D341Med (cell line): ENCODE measurements at places on chromosomes 1 and 21.

DNA sequence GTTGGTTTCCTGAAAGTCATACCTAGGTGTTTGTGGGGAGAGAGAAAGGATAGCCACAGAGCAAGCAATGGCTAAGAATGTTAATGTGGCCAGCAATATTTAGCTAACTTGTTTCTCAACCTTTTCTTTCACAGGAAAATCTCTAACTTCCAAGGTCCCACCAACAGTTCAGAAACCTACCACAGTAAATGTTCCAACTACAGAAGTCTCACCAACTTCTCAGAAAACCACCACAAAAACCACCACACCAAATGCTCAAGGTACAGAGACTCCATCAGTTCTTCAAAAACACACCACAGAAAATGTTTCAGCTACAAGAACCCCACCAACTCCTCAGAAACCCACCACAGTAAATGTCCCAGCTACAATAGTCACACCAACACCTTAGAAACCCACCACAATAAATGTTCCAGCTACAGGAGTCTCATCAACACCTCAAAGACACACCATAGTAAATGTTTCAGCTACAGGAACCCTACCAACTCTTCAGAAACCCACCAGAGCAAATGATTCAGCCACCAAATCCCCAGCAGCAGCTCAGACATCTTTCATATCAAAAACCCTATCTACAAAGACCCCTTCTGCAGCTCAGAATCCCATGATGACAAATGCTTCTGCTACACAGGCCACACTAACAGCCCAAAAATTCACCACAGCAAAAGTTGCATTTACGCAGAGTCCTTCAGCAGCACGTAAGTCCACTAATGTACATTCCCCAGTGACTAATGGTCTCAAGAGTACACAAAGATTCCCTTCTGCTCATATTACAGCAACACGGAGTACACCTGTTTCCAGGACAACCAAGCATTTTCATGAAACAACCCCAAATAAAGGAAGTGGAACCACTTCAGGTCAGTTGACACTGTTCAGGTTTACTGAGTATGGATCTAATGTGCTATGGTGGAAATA lies 15.3 kb downstream of the CD55 start:
- DNase-seq, result no peak

DNA sequence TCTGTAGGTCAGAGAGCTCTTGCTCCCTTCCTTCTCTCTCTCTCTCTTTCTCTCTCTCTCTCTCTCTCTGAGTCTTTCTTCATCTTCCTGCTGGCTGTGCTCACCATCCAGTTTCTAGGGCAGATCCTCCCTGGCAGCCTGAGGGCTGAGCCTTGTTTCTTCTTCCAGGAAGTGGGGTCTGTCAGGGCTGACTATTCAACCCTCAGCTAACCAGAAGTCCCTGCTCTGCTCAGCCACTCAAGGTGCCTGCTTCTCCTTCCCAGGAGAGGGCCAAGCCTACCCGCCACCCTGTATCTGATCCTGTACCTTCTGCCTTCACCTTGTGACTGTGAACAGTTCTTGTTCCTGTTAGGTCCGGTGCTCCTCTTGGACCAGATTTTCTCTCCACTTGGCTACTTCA lies 107.6 kb upstream of the ETV3 start:
- no peak for DNase-seq

GRCh38 chr1:41917835-41918449 lies 780 bp downstream of the HIVEP3 start:
- peak; percentile 71 for DNase-seq

- no peak for DNase-seq
Observed at GRCh38 chr1:85427849-85428248, 37.1 kb downstream of the DDAH1 start.

DNA sequence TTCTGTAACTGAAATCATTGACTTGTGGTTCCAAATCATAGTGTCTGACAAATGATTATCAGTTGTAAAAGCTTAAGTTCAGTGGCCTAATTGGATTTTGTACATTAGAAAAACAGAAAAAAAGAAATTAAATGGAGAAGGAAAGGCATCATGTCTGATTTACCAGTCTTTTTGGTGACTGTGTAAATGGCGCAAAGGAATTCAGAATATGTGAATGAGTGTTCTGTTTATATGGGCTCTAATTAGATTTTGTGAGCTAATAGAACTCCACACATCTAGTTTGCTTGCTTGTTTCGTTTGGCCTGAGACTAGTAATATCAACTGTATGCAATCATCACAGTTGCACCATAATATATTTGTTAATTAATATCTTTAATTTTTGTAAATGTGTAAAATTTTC lies 151.7 kb downstream of the PLA2G4A start:
- no peak for DNase-seq

GRCh38 chr21:33674226-33674625 lies 31.9 kb downstream of the ITSN1 start:
- DNase-seq, result no peak

- no peak for DNase-seq
Observed at GRCh38 chr1:185398599-185398998, 81.6 kb upstream of the IVNS1ABP start.

- no peak for DNase-seq
Observed at GRCh38 chr1:217072926-217073325, 349.7 kb upstream of the ESRRG start.

GRCh38 chr1:27621051-27621920 lies 13.7 kb downstream of the FGR start:
- DNase-seq, result no peak

DNA sequence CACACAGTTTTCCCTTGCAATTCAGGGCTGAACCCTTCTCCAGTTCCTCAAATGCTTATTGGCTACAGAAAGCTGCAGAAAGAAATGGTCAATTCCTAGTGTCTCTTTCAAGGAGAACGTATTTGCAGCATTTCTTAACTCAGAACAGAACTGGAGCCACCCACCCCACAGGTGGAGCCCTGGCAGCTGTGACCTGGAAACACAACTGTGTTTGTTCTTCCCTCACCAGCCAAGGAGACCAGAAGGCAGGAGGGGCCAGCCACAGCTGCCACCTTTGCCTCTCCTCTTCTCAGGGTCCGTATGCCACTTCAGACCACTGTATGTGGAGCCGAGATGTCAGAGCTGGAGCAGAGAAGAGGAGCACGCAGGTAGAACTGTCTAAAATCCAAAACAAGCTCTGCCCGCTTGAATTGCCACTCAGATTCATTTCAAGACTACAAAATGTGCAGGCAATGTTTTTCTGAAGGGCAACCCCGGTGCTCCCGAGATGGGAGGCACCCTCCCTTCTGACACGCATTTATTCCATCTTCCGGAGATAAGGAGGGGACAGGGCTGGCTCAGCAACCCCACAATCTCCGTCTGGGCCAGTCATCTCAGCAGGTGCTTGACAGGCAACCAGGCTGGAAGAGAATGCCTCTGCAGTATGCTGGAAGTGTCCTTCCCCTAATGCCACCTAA lies 16.7 kb downstream of the CD247 start:
- peak; percentile 19 for DNase-seq

DNA sequence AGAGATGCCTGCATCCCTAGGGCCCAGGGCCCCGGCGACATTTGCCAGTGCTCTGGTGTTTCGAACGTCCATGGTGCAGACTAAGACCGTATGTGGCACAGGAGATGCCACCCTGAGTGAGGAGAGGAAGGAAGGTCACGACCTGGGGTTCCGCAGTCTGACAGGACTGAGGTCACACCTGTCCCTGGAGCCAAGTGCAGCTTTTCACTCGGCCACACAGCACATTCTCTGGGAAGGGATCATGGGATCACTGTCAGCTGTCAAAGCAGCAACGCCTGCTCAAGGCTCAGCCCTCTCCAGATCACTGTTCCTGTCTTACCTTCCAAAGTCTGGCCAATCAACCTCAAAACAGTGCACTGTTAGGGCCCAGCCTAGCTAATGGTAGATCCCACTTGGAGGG lies 243.6 kb downstream of the SIPA1L2 start:
- DNase-seq, result no peak

- no peak for DNase-seq
Observed at GRCh38 chr1:102535829-102536505, 539.2 kb upstream of the OLFM3 start.

DNA sequence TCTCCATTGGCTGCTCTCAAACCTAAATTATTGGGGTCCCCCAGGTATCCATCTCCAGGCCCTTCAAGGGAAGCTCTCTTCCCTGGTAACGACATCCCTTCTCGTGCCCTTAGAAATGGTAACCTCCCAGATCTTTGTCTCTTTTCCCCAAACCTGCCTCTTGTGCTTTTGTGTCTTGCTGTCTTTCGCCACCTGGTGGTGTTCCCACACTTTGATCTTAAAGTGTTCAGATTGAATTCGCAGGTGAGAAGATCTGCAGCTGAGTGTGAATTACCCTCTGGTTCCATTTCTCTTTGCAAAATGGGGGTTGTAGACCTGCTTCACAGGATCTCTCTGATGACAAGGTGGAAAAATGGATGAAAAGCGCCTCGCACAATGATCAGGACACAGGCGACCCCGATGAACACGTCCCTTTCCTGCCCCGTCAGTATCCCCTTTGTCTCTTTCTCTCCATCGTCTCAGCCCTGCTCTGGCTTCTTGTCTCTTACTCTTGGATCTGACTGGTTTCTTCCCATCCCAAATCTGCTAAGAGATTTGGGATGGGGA lies 53.1 kb downstream of the DOP1B start:
- peak; percentile 55 for DNase-seq

GRCh38 chr1:230814949-230815692 lies 53.2 kb downstream of the C1orf198 start:
- peak; percentile 1 for DNase-seq

- no peak for DNase-seq
Observed at GRCh38 chr1:9389968-9390367, 97.3 kb downstream of the SPSB1 start.

DNA sequence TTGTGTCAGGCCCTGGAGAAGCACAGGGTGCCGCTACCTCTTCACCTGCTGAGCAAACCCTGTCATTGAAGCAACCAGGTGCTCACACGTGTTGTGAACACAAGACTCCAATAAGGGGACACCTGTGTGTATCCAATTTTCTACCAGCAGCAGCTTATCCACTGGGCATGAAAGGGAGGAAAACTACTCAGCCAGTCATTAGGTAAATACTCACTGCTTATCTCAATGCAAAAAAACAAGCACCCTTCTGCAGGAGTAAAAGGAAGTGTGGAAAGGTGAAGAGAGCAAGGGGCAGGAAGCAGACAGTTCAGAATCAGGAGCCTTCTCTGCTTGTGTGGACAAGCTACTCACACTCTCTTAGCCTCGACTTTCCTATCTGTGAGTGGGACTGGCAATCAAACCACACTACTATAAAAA lies 148.9 kb downstream of the ETS2 start:
- DNase-seq, result no peak

GRCh38 chr1:159071970-159072582 lies 4.5 kb downstream of the AIM2 start:
- peak; percentile 65 for DNase-seq

- DNase-seq, result no peak
Observed at GRCh38 chr1:206035027-206035426, 11.3 kb upstream of the CTSE start.

DNA sequence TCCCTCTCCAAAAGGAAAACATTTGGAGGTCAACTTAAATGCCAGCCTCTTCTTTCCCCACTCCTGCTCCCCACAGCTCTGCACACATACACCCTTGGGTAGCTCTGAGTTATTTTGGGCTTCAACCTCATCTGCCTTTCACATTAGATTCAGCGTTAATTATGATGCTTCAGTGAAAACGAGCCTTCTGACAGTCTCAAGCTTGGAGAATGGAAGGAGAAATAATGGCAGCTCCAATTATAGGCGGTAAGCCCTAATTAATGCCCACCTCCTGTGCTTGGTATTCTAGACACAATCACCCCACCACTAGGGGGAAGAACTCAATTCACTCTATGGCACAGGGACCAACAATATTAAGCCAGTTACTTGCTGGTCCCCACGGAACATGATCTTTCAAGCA lies 397.9 kb downstream of the BRINP2 start:
- DNase-seq, result no peak
